ENCODE measurements at places on chromosomes 16 and 17.

GRCh38 chr16:24749310-24749709 is 19.9 kb downstream of the TNRC6A start:
- H3K36me3 ChIP-seq: peaks cover 25% of the 10 kb centered on the region
- no peak for DNase-seq
- H3K27me3 ChIP-seq: no peaks in the 10 kb centered on the region
- no peak overlapping the region for H3K4me3 ChIP-seq

GRCh38 chr16:29025735-29026134 is 40.9 kb downstream of the LAT start:
- H3K4me3 ChIP-seq: no peak overlapping the region
- peaks cover 14% of the 10 kb centered on the region for H3K27me3 ChIP-seq
- H3K36me3 ChIP-seq: no peaks in the 10 kb centered on the region
- peaks cover 14% of the 10 kb centered on the region for H3K4me1 ChIP-seq
- no peak for DNase-seq

- H3K36me3 ChIP-seq: peaks cover 3% of the 10 kb centered on the region
- H3K27ac ChIP-seq: no peak overlapping the region
- no peaks in the 10 kb centered on the region for H3K27me3 ChIP-seq
- H3K4me3 ChIP-seq: peak overlapping the region; percentile 67
- peaks cover 39% of the 10 kb centered on the region for H3K4me1 ChIP-seq
- DNase-seq: no peak
Measured at GRCh38 chr17:79987187-79987934, 48.3 kb downstream of the TBC1D16 start.

DNA sequence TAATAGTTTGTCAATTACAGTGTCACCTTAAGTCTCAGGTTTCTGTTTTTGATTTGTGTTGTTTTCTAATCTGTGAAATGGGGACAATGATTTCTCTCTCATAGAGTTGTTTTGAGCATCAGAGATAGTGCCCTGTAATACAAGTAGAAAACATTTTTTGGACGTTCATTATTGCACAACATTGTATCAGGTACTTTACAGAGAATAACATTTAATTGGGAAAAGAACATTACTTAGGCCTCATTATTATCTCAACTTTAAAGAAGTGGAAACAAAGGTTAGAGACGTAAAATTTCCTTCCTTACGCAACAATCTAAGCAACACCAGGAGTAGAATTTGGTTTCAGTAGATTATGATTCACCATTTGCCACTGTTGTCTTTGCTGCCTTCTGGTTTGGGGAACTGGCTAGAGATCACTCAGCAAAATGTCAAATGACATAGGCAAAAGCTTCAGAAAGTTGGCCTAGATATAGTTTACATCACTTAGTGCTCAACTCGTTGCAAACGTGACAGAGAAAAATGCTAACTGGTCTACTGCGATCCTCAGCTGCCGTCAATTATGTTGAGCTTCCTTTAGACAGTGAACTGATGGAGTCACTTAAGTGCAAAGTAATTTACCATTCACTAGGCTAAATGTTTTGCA is 1026.8 kb downstream of the CDH11 start:
- DNase-seq: peak; percentile 29
- H3K4me3 ChIP-seq: no peak overlapping the region
- H3K27ac ChIP-seq: no peak overlapping the region
- no peaks in the 10 kb centered on the region for H3K36me3 ChIP-seq
- no peaks in the 10 kb centered on the region for H3K4me1 ChIP-seq

DNA sequence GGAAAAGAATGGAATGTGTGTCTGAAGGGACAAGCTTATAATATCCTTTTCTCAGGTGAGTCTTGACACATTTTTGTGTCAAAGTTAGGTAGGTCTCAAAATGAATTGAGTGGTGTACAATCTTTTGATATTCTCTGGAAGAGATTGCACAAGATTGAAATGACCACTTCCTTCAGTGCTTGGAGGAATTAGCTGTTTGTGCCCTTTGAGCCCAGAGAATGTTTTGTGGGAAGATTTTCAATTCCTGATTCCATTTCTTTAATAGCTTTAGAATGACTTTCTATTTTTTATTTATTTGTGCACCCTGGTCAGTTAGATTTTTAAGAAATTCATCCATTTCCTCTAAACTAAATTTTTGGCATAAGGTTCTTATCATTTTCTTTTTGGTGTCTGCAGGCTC is 1.6 kb upstream of the CCL13 start:
- no peaks in the 10 kb centered on the region for H3K27me3 ChIP-seq
- no peaks in the 10 kb centered on the region for H3K36me3 ChIP-seq
- H3K4me3 ChIP-seq: no peak overlapping the region
- no peaks in the 10 kb centered on the region for H3K4me1 ChIP-seq
- no peak for DNase-seq

DNA sequence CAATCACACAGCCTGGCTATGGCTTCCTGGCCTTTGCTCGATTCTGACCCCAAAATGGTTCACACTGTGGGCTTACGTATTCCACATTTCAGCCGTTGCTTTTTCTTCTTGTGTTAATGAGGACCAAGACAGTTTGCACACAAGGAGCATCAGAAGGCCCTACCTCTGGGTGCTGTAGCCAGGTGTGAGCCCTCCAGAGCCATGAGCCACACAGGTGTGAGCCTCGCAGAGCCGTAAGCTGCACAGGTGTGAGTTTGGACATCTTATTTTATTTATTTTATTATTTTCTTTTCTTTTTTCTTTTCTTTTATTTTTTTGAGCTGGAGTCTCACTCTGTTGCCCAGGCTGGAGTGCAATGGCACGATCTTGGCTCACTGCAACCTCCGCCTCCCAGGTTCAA is 70.6 kb downstream of the LMF1 start:
- H3K4me1 ChIP-seq: no peaks in the 10 kb centered on the region
- no peak overlapping the region for H3K4me3 ChIP-seq
- H3K27ac ChIP-seq: no peak overlapping the region
- no peaks in the 10 kb centered on the region for H3K27me3 ChIP-seq
- no peak for DNase-seq

- no peak for DNase-seq
- H3K27ac ChIP-seq: no peak overlapping the region
- H3K4me1 ChIP-seq: peaks cover 4% of the 10 kb centered on the region
- H3K36me3 ChIP-seq: no peaks in the 10 kb centered on the region
- no peak overlapping the region for H3K4me3 ChIP-seq
Measured at GRCh38 chr17:77733576-77734296, 224.8 kb upstream of the TNRC6C start.

DNA sequence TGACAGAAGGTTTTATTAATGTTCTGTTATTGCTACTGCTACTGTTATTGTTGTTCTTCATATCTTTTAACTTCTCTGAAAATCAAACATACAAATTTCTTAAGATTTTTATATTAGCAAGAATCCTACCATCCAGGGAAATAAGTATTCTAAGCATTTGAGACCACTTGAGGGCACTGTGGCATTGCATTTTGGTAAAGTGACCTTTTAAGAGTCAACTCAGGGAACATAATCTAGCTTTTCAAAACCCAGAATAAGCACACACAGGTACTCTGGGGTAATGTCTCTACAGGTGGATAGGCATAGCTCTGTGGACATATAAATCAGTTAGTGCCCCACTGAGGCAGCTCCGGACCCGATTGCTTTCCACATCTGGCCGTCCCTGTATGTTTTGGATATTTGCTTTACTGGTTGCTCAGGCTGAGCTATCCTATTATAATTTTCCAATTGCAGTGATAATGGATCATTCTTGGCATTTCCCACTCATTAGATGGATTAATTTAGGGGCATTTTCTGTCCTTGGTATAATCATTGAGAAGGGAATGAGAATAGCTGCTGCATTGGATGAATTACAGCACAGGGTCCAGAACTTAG is 1425.1 kb upstream of the CDH8 start:
- no peak overlapping the region for H3K27ac ChIP-seq
- no peaks in the 10 kb centered on the region for H3K36me3 ChIP-seq
- DNase-seq: peak; percentile 65
- H3K27me3 ChIP-seq: no peaks in the 10 kb centered on the region

DNA sequence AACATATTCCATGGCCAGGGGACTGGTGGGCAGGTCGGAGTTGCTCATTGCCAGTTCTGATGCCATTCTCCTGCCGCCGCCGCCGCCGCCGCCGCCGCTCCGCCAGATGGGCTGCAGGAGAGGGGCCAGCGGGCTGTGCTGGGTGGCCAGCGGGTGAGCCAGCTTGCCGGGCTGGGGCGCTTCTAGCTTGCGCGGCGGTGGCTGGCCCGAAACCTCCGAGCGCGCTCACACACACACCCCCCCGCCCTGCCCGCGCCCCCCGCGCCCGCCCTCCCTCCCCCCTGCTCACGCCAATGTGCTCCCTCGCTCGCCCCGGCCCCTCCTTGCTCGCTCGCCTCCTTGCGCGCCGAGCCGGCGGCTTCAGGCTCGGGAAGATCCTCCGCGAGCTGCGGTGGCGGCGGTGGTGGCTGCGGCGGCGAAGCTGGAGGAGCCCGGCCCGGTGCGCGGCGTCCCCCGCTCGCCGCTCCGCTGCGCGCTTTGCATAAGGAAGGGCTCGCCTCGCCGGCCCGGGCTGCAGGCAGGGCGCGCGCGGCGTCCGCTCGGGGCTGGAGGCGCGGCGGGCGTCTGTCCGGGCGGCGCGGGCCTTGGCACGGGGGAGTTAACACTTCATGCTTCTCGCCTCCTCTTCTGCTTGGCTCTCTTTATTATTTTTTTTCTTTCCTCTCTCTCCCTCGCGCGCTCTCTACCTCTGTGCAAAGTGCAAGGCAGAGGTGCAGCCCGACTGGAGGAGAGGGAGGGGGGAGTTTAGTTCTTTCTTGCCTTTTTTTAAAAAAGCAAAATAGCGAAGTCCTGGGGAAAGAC is 500 bp downstream of the MAF start:
- peak; percentile 65 for DNase-seq
- H3K4me1 ChIP-seq: peaks cover 1% of the 10 kb centered on the region
- peak overlapping the region; percentile 89 for H3K4me3 ChIP-seq
- H3K27ac ChIP-seq: peak overlapping the region; percentile 94
- H3K27me3 ChIP-seq: no peaks in the 10 kb centered on the region

GRCh38 chr17:40241252-40241834 is 22.2 kb downstream of the WIPF2 start:
- H3K4me3 ChIP-seq: no peak overlapping the region
- no peak for DNase-seq
- no peaks in the 10 kb centered on the region for H3K4me1 ChIP-seq
- H3K36me3 ChIP-seq: no peaks in the 10 kb centered on the region
- no peaks in the 10 kb centered on the region for H3K27me3 ChIP-seq

DNA sequence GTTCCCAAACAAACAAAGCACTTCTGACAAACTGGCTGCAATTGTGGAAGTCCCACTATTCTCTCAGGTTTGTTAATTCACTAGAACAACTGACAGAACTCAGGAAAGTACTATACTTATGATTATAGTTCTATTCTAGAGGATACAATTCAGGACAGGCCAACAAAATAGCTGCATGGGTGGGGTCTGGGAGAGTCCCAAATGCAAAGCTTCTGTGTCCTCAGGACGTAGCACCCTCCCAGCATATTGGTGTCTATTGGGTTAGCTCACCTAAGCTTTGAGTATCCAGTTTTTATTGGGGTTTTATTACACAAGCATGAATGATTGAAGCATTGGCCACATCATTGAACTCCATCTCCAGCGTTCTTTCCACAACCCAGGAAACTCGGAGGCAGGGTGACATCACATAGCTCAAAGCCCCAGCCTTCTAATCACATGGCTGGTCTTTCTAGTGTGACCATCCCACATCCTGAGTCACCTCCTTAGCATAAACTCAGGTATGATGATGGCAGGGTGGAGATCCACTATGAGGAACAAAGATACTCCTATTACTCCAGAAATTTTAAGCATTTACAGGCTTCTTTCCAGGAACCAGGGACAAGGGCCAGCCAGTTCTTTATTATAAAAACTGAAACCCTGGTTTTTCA is 43.9 kb upstream of the CCNF start:
- no peak overlapping the region for H3K4me3 ChIP-seq
- no peak for DNase-seq
- H3K27me3 ChIP-seq: no peaks in the 10 kb centered on the region
- peaks cover 2% of the 10 kb centered on the region for H3K4me1 ChIP-seq
- H3K27ac ChIP-seq: no peak overlapping the region
- H3K36me3 ChIP-seq: no peaks in the 10 kb centered on the region

GRCh38 chr17:39665642-39666224 is 584 bp downstream of the TCAP start:
- no peak overlapping the region for H3K4me3 ChIP-seq
- H3K27me3 ChIP-seq: peaks cover 57% of the 10 kb centered on the region
- DNase-seq: no peak

DNA sequence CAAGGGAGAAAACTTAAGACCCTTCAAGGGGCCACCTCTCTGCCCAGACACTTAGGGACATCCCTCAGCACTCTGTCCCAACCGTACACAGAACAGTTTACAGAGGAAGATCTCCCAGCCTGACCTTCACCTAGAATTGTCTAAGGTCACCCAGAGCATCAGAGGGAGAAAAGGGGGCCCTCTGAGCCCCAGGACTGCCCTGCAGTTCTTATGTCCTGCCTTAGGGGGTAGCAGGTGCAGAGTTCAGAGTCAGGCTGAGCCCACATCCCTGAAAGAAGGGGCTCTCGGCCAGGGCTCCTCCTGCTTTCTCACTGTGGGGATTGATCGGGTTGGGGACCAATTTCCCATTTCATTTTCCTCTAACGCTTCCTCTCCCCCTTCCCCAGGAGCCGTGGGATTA is 15.4 kb downstream of the CA4 start:
- no peak overlapping the region for H3K27ac ChIP-seq
- DNase-seq: no peak
- peaks cover 49% of the 10 kb centered on the region for H3K27me3 ChIP-seq
- H3K4me3 ChIP-seq: no peak overlapping the region
- no peaks in the 10 kb centered on the region for H3K36me3 ChIP-seq

- H3K36me3 ChIP-seq: peaks cover 89% of the 10 kb centered on the region
- H3K27ac ChIP-seq: no peak overlapping the region
- no peak overlapping the region for H3K4me3 ChIP-seq
- H3K27me3 ChIP-seq: no peaks in the 10 kb centered on the region
Measured at GRCh38 chr17:82058230-82058854, 6.6 kb downstream of the GPS1 start.

DNA sequence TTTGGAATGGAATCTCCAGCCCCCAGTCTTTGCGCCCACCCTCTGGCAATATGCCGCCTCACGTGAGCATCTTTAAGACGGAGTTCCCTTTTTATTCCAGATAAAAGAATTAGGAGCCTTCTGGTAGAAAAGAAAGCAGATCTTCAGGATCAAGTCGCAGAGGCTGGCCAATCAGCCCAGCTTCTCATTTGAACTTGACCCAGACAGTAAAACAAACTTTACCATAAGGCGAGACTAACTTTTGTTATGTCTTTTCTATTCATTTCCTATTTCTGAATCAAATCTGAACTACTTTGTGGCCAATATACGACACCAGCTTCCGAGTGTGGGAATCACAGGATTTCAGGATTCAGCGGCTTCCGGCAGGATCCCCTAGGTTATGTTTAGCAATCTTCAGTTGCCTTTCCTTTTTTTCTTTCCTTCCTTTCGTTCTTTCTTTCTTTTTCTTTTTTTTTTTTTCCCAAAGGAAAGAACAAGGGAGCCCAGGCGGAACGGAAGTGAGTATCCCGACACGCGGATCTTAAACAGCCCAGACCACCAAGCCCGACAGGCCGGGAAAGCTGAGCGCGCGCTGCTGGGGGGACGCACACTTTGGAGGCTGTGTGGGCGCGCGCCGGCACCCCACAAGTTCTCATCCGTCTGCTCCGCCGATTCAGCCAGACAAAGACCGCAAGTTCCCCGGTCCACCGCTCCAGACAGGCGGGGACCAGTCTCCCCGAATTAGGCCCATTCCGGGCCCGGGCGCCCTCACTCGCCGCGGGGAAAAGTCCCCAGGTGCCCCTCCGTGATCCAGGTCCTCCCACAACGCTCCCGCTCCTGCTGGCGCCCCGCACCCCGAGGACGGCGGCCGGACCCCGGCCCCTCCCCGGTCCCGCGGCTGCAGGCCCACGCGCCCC is 633 bp downstream of the TBC1D16 start:
- peak overlapping the region; percentile 82 for H3K4me3 ChIP-seq
- no peaks in the 10 kb centered on the region for H3K27me3 ChIP-seq
- H3K27ac ChIP-seq: peak overlapping the region; percentile 71
- peak; percentile 73 for DNase-seq
- peaks cover 9% of the 10 kb centered on the region for H3K4me1 ChIP-seq

Data from mesenchymal stem cell (in vitro differentiated cells and primary cell).